ENCODE measurements at places on chromosomes 6 and 20. TPM values are rescaled to one million over a fixed set of nuclear protein-coding genes. Genes with fewer than 3 reads are reported as not detected.

- DNase-seq, result no peak
Observed at GRCh38 chr6:77299931-77300330, 163.4 kb downstream of the HTR1B start.

DNA sequence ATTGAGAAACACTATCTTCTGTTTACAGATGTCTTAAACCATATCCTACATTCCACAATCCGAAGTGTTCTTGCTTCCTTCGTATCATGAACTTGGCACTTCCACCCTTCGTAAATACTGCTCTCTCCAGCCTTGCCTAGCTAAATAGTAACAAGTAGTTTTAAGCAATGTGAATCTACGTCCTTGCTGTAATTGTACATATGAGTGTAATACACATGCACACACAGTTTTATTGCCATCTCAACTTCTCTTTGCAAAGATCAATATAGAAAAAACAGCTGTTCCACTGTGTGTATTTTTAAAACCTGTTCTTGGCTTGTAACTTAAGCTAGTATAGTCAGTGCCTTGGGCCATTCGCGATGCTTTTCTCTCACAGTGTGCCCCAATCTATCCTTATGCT is 1524.7 kb downstream of the GRIK2 start:
- no peak for DNase-seq

DNA sequence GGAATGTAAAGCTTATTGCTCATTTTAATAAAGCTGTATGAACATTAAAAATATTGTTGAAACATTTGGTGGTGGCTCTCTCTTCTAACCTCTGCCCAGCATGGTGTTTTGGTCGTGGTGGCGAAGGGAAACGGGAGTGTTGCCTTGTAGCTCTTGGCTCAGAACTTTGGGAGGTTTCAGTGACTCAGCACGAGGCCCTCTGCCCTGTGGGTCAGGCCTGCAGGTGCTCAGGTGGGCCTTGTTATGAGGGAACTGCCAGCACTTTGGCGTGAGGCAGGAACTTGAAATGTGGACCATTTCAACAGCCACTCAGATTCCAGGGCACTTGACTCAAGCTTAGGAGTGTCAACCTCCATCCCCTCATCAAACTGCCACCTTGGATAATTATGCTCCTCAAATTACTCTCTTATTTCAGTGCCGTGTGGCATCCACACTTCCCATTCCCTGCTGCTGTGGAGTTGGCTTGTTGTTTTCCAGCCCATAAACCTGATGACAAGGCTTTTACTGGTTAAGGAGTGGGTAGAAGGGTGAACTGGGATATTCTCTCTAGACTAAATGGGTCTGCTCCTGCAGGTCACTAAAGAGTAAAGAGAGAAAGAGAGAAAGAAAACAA is 36.3 kb downstream of the PRDM1 start:
- no peak for DNase-seq

GRCh38 chr6:147382945-147383554 is 125.4 kb upstream of the SAMD5 start:
- DNase-seq, result no peak

DNA sequence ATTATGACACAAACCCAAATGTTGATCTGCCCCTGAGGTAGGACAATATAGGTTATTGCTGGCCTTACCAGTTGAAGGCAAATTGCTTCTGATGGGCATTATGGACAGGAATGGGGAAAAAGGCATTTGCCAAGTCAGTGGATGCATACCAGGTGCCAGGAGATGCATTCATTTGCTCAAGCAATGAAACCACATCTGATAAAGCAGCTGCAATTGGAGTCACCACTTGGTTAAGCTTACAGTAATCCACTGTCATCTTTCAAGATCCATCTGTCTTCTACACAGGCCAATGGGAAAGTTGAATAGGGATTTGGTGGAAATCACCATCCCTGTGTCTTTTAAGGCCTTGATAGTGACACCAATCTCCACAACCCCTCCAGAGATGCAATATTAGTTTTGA is 648.6 kb downstream of the COL12A1 start:
- DNase-seq, result no peak

MLIP gene
- not detected for total RNA-seq

CRISP3 gene
- total RNA-seq, result not detected

All from kidney epithelial cell (primary cell).